ENCODE measurements at places on chromosomes 1 and 21.
A peak's percentile ranks its signal among the peaks of the same experiment; 100 is the strongest.

DNA sequence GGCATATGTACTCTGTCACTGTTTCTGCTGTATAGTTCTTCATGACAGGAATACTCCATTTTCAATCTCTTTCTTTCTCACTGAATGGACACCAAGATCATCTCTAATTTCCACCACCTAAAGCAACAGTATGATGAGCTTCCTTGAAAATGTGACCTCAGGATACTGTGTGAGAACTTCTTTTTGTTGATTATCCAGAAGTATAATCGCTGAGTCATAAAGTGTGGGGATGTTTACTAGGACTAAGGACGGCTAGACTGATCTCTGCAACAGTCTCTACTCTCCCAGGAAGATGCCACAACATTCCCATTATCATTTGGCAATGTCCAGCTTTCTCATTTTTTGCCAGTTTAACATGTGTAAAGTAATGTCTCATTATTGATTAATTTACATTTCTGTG is 70.3 kb downstream of the TNFSF18 start:
- DNase-seq, result no peak

- DNase-seq, result peak; percentile 86
Measured at GRCh38 chr1:26471498-26472319, 531 bp upstream of the HMGN2 start.

- DNase-seq, result no peak
Measured at GRCh38 chr1:230759369-230760065, 12.3 kb downstream of the CAPN9 start.

GRCh38 chr1:147895123-147895522 is 7.5 kb upstream of the GJA8 start:
- no peak for DNase-seq

DNA sequence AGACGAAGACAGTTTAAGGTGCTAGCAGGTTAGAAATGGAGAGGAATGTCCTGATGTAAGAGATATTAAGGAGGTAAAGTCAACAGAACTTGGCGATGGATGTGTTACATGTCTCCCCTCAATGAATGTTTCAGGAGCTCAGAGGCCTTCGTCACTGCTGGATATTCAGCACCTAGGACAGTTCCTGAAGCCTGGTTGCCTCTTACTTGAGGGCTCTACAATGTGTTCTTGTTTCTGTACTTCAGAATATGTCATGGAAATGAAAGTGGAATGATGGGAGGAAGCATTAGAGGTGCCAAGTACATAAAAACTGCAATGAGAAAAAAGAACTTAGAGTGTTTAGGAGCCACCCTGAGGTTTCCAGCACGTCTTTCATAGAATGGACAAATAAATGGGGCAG is 17.7 kb downstream of the TNR start:
- DNase-seq, result no peak

GRCh38 chr21:27192281-27192949 is 225.5 kb upstream of the ADAMTS5 start:
- no peak for DNase-seq

GRCh38 chr1:81254560-81254959 is 546.2 kb upstream of the ADGRL2 start:
- no peak for DNase-seq

- no peak for DNase-seq
Measured at GRCh38 chr21:17598437-17598836, 14.3 kb downstream of the BTG3 start.

GRCh38 chr1:204081164-204081790 is 8.4 kb downstream of the SOX13 start:
- no peak for DNase-seq

DNA sequence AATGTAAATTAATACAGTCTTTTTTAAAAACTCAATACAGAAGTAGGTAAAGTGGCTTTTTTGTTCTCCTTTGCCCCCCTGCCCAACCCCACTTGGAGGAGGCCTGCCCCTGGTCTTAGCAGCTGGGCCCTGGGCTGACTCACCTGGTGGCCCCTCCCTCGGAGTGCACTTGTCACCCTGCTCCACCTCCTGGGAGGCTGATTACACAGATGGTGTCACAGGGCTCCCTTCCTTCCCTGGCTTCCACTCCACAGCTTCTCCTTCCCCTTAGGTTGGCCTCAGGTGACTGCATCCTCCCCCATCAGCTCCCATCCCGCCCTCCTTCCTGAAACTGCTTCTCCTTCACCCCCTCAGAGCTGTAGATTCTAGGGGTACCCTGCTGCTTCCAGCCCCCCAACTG is 11.7 kb upstream of the CAPN9 start:
- no peak for DNase-seq

GRCh38 chr1:77900687-77901293 is 12.4 kb downstream of the NEXN start:
- DNase-seq, result no peak

GRCh38 chr1:48750109-48750508 is 26.6 kb downstream of the BEND5 start:
- DNase-seq, result no peak

DNA sequence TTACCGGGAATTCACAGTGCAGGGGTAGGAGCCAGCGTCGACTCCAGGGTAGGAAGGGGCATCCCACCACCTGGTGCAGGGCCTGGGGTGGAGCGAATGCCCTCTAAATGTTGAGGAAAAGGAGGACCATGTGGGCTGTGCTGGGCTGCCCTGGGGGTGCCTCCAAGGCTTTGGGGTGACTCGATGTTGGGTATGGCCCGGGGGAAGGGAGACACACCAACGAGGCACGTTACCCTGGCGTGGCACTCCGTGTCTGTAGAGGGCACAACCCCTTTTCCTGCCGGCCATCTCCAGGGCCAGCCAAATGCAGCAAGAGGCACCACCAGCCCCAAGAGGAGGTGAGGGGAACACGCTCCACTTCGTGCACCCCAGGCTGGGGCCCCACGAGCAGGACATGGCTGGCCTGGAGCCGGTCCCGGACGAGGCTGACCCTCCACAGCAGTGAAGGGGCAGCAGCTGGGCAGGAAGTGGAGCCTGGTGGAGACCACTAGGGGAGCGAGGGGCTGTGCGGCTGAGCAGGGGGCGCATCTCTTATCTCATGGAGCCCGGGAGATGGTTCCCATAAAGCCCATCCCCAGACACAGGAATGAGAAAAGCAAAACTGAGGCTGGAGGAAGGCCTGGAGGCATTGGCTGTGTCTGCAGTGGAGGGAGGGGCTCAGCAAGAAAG is 11.2 kb downstream of the ACTRT2 start:
- peak; percentile 66 for DNase-seq

DNA sequence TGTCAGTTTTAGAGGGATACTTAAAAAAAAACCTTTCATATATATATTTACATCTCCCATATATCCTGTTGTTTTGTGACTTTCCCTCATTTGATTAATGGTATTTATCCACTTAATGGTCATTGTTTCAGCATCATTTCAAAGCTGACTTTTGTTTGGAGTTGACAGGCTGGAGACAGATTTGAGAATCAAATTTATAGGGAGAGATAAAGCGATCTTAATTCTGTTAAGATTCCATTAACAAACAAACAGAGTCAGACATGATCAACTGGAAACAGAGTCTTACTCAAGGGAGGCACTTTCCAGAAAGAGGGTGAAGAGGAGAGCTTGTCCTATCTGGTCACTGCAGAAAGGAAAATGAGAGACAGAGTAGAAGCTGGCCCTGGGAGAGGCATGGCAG is 283.4 kb downstream of the TTLL7 start:
- DNase-seq, result no peak

GRCh38 chr1:78854556-78854955 is 152.0 kb downstream of the ADGRL4 start:
- no peak for DNase-seq

DNA sequence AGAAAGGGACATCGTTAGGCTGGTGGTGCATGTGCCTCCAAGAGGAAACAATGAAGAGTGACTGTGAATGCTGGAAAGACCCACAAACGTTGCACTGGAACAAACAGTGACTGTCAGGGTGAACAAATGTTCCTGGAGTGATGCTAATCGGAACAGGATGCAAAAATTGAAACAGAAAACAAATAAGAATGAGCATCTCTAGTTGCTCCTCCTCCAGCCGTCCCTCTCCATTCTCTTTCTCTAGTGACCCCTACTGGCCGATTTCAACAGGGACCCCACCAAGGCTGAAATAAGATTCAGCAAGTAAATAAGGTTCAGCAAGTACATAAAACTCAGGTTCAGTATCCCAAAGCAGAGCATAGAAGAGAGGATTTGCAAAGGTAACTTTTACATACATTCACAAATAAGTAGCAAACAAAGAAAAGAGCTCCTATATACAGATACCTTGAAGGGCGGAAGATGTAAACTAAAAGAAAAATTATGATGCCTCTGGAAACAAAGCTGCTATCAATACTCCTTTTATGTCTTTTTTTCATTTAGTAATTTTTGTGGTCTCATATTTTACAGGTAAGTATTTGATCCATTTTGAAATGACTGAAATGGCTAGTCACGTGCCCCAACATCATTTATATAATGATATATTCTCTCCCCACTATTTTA is 836.1 kb upstream of the ADAMTS5 start:
- no peak for DNase-seq

DNA sequence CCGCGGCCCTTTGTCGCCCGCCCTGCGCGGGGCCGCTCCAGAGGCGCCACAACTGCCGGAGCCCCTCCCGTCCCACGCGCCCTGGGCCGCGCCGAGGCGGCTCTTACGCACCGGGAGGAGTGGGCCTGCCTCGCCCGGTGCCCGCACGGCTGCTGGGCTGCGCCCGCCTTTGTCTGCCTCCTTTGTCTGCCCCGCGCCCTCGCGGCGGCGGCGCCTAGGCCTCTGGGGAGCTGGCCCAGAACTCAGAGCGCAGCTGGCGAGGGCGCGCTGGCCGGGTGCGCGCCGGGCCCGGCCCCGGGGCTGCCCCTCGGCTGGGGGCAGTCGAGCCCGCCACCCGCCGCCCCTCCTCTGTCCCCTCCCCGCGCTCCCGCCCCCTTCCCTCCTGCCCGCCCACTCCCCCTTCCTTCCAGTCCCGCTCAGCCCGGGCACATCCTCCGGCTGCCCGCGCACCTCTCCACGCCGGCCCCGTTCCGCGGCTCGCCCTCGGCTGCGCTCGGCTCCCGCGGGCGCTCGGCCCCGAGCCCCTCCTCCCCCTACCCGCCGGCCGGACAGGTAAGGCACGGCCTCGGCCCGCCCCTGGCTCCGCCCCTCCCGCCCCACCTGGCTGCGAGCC is at the start of gene DRAXIN:
TSS of gene DRAXIN (plus strand) at position 409 of the 613 bp plus-strand sequence. CDS start 14,549 bp downstream, outside the sequence.
- DNase-seq, result no peak

DNA sequence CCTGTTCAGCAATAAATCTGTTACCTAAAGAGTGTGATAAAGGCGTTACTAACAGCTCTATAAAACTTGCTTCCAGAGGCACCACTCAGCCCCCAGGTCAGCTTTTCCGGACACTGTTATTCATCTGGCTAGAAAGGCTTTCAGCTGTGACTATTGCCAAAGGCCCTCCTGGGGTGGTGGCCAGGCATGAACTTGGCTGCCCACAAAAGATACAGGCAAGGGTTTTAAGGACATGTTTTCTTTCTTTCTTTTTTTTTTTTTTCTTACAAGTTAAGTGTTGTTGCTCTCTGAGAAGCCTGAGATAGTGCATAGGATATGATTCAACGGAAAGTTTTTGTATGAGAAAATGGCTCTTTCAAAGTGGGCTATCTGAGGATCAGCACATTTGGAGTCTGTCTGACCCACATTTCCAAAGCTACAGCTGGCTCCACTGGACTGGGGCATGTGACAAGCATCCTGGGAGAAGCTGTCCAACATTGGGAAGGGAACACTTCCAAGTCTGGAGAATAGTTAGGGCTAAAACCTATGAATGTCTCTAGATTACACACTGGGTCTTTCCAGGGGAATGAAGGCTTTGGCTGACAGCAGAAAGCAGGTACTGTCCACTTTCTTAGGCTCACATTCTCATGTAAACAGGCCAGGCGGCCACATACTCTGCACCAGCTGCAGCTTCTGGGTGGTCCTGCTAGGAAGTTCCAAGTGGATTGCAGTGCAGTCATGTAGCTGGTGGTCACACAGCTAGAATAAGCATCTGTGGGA is 639.7 kb downstream of the LMO4 start:
- no peak for DNase-seq

GRCh38 chr21:33109574-33110339 is 39.8 kb downstream of the OLIG1 start:
- DNase-seq, result no peak

- no peak for DNase-seq
Measured at GRCh38 chr1:225465793-225466517, 38.1 kb upstream of the LBR start.

DNA sequence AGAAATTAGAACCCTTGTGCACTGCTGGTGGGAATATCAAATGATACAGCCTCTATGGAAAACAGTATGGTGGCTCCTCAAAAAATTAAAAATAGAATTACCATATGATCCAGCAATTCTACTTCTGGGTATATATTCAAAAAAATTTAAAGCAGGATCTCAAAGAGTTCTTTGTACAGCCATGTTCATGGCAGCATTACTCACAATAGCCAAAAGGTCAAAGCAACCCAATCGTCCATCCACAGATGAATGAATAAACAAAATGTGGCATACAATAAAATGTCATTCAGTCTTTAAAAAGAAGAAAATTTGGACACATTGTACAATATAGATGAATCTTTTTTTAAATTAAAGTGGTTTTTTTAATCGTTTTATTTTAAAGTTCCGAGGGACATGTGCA is 36.3 kb upstream of the ERG start:
- DNase-seq, result no peak

GRCh38 chr1:165162671-165163241 is 193.8 kb downstream of the LMX1A start:
- no peak for DNase-seq

DNA sequence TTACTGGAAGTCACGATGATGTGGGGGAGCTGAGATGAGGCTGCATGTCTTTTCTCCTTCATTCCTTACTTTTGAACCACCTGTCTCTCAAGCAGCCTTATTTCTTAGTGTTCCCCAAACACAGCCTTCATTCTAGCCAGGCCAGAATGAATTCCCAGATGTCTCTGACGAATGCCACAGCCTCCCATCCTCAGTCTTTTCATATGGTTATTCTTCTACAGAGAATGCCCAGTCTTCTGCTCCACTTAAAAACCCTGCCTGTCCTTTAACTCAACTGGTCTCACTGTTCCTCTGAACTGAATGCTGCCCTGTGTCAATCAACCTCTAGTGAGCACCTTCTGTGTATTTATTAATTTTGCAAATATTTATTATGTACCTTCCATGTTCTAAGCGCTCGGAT is 156.2 kb downstream of the PLA2G4A start:
- DNase-seq, result no peak

DNA sequence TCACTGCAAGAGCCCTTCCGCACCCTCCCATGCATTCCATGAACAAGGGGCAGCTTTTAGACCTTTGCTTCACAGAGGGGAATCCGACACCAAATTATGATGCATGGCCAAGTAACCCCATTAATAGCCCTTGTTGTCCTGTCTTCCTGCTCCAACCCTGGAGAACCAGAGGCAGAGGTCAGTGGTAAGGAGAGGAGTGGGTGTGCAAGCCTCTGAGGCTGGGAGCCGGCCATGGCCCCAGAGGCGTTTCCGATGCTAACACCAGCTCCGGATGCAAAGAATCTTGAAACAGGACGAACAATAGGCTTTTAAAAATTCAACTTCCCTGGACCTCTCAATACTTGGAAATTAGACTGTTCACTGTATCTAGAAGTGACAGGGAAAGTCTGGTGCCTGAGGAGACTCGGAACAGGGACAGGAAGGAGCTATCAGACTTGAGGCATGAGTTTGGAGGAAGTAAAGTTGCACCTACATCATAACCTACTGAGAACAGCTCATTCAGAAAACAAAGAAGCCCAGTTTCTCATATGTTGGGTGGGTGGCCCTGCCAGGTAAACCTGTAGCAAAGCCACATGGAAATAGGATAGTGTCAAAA is 101.2 kb upstream of the ERG start:
- no peak for DNase-seq

- no peak for DNase-seq
Measured at GRCh38 chr1:202567738-202568137, 142.5 kb downstream of the SYT2 start.

- no peak for DNase-seq
Measured at GRCh38 chr1:205077934-205078311, 6.3 kb downstream of the TMEM81 start.

All from type B pancreatic cell (in vitro differentiated cells).